ENCODE measurements at places on chromosomes 7 and 10.

- DNase-seq: no peak
These were observed 103.1 kb downstream of the ZNF467 start for GRCh38 chr7:149670288-149670687.

- DNase-seq: peak; percentile 10
These were observed 545.1 kb downstream of the AUTS2 start for GRCh38 chr7:70143075-70144044.

- no peak for DNase-seq
These were observed 6.4 kb upstream of the TNRC18 start for GRCh38 chr7:5429857-5430611.

DNA sequence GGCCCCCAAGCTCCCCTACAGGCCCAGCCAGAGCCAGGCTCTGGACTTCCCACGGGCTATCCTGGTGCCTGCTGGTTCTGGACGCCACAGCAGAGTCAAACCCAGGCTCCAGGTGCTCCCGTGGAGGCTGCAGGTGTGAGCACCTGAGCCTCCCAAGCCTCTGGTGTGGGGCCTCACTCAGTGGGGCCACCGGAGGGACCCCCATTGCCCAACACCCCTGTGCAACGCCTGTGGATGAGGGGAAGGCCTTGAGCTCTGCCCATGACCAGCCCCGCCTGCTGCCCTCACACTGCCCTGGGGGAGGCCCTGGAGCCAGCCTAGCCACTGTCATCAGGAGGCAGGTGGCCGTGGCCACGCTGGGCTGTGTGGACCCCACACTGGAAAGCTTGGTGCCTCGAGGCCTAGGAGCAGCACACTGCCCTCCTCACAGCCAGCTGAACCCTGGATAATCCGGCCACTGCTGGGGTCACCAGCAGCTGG, 229.3 kb downstream of the MAD1L1 start:
- no peak for DNase-seq

DNA sequence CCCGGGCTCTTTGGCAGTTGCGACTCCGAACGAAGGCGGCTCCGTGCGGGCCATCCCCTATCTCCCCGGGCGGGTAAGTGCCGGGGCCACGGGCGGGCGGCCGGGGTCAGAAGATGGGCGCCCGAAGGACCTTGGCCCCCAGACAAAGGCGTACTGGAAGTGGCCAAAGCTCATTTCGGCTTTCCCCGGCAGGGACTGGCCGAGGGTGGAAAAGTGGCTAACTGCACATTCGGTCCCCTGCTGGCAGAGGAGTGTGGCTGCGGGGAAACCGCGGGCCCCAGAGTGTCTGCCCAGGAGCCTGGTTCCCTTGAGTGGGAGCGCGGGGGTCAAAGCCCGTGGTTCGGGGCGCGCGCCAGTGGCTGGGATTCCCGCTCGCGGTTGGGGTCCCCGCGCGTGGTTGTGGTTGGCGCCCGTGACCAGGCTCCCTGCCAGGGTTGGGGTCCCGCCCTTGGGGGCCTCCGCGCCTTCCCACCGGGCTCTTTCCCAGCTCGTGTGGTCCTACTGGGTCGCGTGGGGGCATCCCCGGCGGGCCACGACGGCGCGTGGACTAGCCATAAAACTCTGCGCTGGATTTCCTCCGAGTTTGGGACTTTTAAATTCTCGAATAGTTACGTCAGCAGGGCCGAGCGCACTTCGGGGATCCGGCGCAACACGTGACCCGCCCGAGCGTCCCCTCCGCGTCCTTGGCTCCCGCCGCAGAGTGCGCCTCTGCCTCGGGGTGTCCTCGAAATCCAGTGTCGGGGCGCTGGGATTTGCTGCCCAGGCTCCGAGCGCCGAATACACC, 124.4 kb downstream of the TACC2 start:
- DNase-seq: no peak

- no peak for DNase-seq
These were observed 121.2 kb upstream of the NPVF start for GRCh38 chr7:25349283-25350017.

GRCh38 chr10:30784897-30785605, 155.5 kb upstream of the LYZL2 start:
- DNase-seq: no peak

GRCh38 chr10:34198953-34199352, 616.1 kb downstream of the PARD3 start:
- no peak for DNase-seq

DNA sequence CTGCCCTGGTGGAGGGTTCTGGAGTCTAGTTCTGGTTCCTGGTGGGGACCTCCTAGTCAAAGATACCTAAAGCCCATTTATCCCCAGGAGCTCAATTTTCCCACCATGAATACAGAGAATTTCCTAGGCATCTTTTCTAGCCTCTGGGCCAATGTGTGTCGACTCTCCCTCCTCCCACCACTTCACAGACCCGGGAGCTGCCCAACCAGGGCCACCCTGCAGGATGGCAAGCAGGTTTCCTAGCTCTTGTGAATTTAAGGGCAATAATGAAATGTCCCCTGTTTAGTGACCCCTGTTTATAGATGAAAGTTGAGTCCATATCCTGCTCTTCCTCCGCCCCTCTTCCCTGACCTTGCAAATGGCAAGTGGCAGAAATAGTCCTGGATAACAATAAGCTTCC, 9.4 kb downstream of the DLX5 start:
- DNase-seq: no peak

DNA sequence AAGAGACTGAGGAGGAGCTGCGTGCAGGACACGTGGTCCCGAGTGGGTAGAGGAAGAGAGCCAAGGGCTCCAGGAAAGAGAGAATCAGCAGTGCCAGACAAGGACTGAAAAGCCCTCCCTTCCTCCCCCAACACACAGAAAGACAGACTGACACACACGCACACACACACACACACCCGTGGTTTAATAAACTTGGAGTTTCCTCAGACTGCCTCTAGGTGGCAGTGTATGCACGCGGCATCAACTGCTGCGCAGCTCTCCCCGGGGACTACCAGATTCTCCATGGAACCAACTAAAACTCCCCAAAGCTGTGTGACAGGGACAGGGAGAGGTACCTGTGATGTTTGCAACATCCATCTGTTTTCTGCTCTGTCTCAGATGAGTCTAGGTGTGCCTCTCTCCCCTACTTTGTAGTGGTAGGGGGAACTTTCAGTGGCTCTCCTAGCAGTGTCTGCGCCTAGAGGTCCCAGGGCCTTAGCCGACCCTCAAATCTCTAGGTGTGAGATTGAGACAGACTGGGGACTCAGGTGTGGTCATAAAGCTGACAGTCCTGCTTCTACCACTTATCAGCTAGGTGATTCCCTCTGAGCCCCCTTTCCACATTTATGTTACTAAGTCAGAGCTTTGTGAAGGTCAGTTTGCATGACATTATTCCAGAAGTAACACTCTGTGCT, 9.3 kb upstream of the TSPAN14 start:
- DNase-seq: no peak

DNA sequence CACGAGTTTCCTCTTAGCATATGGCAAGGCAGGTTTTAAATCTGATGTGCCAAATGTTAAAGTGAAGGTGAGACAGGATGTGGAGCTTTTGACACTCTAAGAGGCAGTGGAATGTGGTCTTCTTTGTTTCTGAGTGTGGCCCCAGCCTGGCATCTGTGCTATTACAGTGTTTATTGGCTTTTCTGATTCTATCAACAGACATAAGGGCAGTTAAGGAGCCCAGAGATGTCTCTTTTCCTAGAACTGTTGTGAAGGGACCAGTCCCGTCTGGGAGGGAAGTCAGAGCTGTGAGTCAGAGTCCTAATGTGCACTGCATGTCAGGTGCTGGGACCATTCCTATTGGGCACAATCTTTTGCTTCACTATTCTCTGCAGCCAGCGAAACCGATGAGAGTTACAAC, 32.5 kb downstream of the TRUB1 start:
- DNase-seq: no peak

DNA sequence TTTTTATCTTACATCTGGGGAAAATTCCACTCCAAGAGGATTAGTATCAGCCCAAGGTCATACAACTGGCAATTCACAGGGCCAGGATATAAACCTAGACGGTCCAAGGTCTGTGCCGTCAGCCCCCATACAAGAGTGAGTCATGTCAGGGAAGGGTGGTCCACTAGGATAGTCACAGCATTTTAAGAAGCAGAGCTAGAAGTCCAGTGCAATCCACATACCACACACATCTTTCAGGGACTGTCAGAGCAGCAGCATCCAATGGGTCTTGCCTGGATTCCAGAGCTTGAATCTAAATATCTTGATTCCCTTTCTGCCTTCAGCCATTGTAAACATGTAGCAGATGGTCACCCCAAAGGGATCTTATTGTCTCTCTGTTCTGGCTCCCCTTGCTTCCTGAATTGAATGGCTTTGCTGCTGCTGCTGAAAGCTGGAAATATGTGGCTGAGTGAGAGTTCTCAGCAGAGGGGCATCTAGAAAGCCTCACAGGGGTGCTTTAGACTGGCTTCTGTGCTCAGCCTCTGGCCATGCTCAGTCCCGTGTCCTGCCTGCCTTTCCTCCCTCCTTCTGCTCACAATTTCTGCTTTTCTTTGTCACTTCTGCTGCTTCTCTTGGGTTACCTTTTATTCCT, 9.9 kb upstream of the OR6V1 start:
- DNase-seq: no peak

DNA sequence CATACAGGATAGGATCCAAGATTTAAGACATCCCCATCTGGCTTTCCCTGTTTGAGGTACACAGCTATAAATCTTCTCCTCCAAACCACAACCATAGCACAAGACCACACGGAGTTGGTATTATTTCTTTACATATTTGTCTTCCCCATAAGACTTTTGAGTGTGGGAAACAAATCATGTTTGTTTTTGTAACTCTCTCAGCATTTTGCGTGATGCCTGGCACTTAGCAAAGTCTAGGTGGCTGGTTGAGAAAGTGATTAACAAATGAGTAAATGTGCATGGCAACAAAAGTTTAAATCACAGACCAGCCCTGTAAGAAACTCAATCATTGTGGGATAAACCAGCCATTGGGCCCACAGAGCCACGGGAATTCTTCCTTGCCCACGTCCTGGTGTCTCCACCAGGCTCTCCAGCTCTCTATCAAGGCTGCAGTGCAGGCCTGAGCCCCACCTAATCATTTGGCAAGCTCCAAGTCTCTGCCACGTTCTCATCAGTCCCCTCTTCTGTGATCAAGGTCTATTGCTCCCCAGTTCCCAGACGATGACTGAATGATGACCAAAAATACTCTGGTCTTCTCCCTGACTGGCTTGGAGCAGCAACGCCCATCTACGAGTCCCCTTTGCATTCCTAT, 317.8 kb downstream of the TNS3 start:
- DNase-seq: no peak

DNA sequence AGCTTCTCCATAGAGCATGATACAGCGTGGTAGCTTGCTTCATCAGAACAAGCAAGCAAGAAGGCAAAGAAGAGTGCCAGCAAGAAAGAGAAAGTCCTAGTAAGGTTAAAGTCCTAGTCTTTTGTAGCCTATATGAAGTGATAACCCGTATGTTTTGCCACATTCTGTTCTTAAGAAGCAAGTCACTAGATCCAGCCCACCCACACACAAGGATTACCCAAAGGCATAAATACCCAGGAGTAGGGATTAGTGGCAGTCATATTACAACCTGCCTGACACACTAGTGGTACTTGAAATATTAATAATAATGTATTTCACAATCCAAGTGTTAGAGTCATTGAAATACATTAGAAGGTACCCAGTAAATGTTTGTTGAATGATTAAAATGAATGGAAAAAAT, 285.5 kb downstream of the HPSE2 start:
- DNase-seq: no peak

GRCh38 chr10:29646238-29646902, 11.6 kb upstream of the SVIL start:
- DNase-seq: no peak

- DNase-seq: no peak
These were observed 143.6 kb downstream of the LRRC4 start for GRCh38 chr7:127887631-127888030.

GRCh38 chr10:31896968-31897384, 31.7 kb downstream of the ARHGAP12 start:
- no peak for DNase-seq

Measured in epithelial cell of prostate (primary cell).